CMK (cell line): ENCODE measurements at places on chromosomes 7 and 10.

- no peak for DNase-seq
Observed at GRCh38 chr10:43138757-43139241, 554 bp downstream of the CSGALNACT2 start.

- no peak for DNase-seq
Observed at GRCh38 chr10:13787015-13787421, 200.3 kb downstream of the PRPF18 start.

DNA sequence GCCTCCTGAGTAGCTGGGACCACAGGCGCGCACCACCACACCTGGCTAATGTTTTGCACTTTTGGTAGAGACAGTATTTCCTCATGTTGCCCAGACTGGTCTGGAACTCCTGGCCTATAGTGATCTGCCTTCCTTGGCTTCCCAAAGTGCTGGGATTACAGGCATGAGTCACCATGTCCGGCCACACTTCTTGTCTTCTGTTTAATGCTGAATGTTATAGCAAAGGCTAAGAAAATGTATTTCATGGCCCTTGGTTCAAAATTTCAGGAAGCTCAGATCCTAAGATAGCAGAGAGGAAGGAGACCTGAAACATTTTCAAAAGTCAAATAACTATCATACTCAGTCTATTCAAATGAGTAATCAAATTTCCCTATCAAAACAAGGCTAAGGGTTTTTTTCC, 229.6 kb downstream of the BAMBI start:
- no peak for DNase-seq

DNA sequence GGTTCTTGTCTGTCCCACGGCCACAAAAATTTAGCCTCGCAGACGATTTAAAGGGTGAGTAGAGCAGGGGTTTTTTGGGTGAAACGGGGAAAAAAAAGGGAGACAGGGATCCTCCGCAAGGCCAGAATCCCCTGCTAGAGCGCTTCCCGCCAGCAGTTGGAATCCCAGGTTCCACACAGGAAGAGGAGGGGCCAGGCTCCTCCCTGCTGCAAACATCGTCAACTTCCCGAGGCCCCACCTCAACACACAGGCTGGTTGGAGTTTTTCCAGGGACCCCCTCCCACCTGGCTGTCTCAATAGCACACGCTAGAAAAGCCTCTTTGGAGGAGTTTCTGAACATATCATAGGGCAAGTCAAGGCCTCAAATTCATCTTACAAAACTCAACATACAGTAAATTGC, 112.7 kb downstream of the MTERF1 start:
- no peak for DNase-seq

DNA sequence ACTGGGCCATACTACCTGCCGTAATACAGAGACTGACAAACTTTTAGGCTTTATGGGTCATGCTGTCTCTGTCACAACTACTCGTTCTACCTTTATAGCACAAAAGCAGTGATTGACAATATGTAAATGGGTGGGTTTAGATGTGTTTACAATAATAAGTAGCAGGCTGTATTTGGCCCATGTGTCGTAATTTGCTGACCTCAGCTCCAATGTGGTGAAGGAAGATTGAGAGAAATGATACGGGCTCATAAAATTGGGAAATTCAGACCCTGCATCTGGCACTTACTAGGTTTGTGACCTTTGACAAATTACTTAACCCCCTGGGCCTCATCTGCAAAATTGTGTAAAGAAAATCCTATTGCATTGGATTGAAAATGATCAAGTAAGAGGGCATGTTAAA, 150.8 kb upstream of the NPSR1 start:
- DNase-seq: no peak

DNA sequence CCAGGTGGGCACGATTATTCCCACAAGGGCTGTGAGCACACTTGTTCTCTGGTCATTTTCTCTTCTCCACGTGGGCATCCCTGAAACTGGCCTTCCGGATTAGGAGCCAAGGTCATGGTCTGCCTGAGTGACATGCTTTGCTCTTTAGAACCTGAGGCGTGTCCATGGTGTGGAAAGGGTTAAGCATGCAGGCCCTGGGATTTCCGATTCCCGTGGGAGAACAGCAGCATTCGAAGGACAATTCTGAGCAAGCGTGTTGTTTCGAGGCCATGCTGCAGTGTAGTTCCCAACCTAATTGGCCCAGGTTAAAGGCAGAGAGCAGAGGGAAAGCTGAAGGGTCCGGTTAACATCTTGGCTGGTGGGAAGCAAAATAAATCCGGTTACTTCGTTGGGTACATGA, 245.9 kb downstream of the SKAP2 start:
- no peak for DNase-seq

GRCh38 chr7:73999664-74000435, 28.1 kb upstream of the ELN start:
- no peak for DNase-seq

DNA sequence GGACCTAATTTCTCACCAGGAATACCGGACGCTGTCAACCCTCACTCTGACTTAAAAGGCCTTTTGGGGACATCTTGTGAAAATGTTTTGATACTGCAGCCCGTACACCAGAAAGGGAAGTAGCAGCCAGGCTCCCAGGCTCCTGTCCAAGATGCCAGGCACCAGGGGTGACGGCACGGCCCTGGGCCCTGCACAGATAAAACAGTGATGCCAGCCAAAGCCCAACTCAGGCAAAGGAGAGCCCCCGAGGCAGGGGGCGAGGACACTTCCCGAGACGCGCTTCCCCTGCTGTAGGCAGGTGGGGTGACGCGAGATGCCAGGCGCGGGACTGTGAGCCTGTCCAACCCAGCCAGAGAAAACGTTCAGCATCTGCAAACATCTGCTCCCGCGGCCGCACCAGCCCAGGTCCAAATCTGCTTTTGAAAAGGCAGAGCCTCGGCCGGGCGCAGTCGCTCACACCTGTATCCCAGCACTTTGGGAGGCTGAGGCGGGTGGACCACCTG, 15.7 kb downstream of the ZFAND2A start:
- DNase-seq: no peak

- DNase-seq: peak; percentile 45
Observed at GRCh38 chr10:75099952-75100763, 11.3 kb upstream of the SAMD8 start.

DNA sequence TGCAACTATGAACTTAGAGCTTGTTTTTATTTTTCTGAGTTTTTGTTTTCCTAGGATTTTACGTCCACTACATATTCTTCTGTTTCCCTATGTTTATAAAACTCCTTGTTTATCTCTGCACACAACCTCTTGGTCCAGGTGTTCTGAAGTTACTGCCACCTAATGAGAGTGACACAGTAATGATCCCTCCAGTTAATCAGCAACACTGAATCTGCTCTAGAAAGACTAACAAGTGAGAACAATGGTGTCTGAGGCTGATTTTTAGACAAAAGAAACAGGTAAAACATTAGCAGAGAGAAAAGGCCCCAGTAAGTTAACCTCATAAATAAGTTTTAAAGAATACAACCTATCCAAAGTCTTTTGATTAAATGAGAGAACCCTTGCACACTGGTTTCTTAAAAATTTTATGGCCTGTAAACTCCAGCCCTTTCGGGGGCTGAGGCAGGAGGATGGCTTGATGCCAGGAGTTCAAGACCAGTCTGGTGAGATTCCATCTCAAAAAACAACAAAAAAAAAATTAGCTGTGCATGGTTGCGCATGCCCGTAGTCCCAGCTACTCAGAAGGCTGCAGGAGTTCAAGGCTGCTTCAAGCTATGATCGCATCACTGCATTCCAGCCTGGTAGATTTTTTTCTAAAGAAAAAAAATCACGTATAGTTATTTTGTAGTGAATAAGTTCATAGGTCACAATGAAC, 397.6 kb downstream of the MAGI2 start:
- no peak for DNase-seq

DNA sequence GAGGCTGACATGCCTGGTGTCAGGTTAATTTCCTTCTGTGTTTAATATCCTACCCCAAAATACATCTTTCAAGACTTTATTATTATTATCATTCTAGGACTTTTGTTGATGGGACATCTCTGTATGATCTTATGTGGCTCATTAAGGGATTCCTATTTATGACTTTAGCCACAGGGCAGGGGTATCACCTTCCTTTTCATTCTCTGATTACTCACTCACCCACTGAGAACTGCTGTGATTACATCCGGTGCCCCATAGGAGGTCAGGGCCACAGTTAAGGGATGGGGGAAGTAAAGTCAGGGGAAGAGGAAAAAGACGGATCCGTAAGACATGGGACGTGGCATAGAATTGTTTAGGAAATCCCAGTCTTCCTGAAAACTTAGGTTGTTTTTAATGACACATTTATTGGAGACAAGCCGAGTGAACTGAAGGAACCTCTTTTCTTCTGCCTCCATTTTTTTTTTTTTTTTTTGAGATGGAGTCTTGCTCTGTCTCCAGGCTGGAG, 61.0 kb upstream of the PITRM1 start:
- no peak for DNase-seq

DNA sequence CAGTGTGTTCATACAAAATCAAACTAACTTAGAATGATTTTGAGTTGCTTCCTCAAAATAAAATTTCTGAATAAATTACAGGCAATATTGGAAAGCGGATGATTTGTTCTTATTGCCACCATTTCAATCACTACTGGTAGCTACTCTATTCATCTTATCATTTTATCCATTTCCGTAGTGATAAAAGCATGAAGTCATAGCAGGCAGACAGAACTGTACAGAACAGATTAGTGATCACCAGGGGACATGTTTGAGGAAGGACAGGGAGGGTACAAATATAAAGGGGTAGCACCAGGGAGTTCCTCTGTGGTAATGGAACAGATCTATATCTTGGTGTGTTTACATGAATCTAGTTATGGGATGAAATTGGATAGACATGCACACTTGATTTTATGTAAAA, 138.5 kb downstream of the WNT2 start:
- no peak for DNase-seq

- DNase-seq: no peak
Observed at GRCh38 chr7:38716397-38716796, 85.2 kb upstream of the AMPH start.

DNA sequence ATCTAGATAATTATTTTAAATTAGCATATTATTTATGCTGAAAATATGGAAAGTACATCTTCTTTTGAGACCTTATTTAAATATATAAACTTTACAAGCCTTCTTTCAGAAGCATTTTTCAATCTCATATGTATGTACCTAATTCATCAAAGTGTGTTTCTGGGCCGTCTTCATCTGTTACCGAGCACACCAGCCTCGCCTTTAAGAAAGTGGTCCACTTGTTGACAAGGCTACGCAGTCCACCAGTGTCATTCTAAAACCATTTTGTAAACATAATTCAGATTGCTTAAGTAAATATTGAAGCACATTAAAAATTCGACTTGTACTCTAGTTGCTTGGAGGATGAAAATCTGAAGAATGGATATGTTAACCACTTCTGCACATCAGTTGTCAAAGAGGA, 116.3 kb downstream of the SEMA3C start:
- no peak for DNase-seq

GRCh38 chr10:15370856-15371701, at the start of gene FAM171A1:
TSS of gene FAM171A1 (minus strand) at chr10:15371289. CDS start at chr10:15371052, 237 bp downstream.
- no peak for DNase-seq

GRCh38 chr10:29537799-29538198, 97.0 kb downstream of the SVIL start:
- no peak for DNase-seq

DNA sequence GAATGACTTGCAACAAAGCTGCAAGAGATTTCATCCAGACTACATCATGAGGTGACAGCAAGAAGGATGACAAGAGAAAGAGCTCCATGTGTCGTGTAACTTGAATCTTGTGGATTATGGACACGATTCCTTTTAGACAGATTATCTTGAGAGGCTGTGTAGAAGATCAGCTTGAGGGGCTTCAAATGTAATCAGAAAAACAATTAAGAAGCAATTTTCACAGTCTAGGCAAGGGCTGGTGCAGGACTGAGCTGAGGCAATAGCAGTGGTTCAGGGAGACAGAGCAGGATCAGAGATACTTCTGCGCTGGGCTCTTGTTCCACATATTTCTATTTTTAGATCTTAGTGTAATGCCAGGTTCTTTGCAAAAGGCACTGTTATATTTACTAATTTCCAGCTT, 253.0 kb upstream of the COBL start:
- DNase-seq: no peak

GRCh38 chr10:4885162-4885561, 59.2 kb downstream of the AKR1E2 start:
- DNase-seq: no peak

DNA sequence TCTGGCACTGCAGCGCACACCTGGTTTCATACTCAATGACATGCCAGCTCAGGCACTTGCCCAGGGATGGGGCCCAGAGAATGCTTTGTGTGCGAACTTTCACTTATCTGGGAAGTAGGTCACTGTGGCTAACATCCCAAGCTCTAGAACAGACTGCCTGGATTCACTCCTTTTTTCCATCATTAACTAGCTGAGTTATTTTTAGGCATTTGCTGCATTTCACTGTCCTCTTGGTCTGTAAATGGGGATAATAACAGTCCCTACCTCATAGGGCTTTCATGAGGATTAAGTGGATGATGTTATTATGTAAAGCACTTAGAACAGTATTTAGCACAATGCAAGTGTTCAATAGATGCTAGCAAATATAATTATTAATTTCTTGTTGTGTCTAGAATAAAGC, 98.7 kb upstream of the DOCK1 start:
- DNase-seq: no peak

DNA sequence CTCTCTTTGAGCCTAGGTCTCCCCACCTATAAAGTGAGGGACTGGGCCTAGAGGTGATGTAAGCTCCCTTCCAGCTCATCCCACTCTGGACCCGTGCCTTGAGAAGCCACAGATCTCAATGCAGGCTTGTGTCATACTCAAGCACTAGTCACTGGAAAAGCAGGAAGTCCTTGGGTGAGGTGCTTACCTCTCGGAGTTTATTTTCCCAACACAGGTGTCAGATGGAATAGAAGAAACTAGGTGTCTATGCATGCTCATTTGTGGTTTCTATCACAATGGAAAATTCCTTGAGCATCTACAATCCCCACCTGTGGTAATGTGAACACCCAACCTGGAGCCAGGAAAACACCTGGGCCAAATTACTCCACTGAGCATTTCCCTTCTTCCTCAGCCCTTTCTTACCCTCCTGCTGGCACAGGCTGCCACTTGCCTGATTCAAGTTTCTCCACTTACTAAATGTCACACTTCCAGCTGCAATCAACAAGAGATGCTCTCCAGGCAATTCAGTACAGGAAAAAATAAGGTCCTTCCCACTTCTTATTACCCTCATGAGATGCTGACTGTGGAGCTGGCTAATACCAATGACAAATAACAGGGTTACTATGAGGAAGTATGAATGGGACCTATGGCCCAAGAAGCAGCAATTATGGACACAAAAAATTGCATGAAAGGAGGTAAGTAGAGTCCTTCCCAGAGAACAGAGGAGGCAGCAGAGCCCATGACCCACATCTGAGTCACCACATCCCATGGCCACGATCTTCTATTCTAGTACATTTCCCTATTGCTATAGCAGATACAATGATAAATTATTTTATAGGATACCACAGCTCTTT, 13.1 kb downstream of the LSM5 start:
- no peak for DNase-seq

- DNase-seq: no peak
Observed at GRCh38 chr7:103423467-103424179, 22.4 kb downstream of the SLC26A5 start.

DNA sequence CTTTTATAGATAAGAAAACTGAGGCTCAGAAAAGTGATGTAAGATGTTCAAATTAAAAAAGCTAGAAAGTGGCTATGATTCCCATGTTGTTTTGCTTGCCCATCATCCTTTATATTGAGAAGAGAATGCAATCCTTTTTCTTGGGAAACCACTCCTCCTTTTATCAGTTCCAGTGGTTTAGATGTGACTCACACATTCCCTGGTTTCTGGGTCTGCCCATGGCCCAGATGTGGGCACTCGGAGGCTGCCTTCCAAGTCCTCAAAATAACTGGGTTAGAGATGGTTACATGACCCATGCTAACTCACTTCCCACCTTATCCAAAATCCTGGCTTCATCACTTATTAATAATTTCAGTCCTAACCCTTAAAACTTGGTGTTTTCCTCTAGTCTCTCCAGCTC, 550.0 kb downstream of the MDFIC start:
- DNase-seq: no peak

- DNase-seq: no peak
Observed at GRCh38 chr7:106768324-106768751, 96.7 kb upstream of the PIK3CG start.
